ENCODE measurements at places on chromosomes 7 and 10.
A peak's percentile ranks its signal among the peaks of the same experiment; 100 is the strongest.

DNA sequence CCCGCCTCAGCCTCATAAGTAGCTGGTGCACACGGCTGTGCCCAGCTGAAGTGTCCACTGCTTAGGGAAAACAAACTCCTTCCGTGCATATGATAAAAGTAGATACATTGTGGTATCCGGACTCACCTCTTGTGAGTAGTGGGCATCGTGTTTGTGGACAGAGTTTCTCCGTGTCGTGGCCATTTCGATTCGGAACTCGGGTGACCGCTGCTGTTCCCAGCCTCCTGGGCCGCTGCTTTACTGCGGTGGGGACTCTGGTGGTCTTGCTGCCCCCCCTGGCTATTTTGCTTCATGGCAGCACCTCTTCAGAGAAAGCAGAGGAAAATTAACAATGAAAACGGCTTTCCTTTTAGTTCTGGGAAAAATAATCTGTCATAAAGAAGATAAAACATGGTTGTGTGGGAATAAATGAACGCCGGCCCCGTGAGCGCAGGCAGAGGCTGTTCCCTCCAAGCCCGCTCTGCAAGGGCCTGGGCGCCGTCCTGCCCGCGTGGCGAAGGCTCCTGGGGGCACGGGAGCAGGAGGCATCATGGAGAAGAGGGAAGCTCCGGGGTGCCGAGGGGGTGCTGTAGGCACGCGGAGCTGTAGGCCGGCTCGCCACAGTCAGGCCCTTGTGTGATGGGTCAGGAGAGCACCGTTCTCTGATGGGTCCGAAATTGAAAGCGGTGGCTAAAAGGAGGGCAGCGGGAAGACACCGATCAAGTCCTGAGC is 107.4 kb downstream of the ACTR3B start:
- no peak for DNase-seq

- DNase-seq: peak; percentile 79
Observed at GRCh38 chr10:44627591-44628354, 242.9 kb upstream of the CXCL12 start.

- DNase-seq: no peak
Observed at GRCh38 chr7:101586906-101587677, 42.0 kb downstream of the MYL10 start.

DNA sequence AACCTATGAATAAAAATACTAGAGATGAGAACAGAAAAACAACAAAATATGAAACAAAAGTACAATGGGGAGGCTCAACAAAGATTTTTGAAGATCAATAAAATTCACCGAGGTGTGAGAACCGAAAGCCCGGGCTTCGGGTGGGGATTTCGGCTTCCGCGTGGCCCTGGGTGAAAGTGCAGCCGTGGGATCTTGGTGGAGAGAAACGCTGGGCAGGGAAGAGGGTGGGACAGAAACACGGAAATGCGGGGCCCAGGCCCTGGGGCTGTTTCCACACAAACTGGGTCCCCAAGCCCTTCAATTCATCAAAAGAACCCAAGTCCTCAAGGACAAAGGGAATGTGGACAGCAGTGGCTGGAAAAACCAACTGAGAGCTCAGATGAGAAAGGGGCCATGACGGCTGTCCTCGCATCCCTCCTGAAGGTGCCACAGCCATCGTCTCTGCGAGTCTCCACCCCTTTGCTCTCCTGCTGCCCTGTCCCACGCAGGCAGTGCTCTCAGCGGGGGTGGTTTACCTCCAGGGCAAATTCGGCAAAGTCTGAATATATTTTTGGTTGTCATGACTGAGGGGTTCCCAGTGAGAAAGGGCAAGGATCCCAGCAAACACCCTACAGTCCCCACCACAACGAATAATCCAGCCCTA is 19.7 kb downstream of the FOXL3 start:
- DNase-seq: no peak

- no peak for DNase-seq
Observed at GRCh38 chr10:81920213-81920829, 45.3 kb downstream of the NRG3 start.

GRCh38 chr10:17873946-17874345 is 64.8 kb downstream of the MRC1 start:
- no peak for DNase-seq

DNA sequence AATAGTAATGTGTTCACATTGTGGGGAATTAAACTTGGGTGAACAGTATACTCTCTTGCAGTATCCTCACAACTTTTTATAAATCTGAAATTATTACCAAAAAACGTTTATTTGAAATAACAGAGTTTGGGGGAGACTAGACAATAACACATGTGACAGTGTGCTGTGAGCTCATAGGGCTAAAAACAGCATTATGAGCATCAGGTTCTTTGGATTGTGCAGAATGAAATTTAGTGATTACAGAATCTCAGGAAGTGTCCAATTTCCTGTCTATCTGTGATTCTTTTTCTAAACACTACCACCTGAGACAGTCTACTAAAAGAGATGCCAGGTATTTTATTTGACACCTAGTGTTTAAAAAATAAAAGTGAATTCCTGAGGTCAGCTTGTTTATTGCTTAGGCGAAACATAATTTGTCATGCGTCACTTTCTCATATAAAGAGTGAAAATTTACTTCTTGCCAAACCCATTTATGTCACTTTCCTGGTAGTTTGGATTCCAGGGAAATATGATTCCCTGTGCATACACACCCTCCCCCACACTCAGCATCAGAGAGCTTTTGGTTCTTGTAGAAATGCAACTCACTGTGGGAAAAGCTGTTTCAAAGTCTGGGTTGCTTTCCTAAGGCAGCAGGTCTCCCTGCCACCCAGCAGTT is 71.2 kb downstream of the AOAH start:
- peak; percentile 54 for DNase-seq

DNA sequence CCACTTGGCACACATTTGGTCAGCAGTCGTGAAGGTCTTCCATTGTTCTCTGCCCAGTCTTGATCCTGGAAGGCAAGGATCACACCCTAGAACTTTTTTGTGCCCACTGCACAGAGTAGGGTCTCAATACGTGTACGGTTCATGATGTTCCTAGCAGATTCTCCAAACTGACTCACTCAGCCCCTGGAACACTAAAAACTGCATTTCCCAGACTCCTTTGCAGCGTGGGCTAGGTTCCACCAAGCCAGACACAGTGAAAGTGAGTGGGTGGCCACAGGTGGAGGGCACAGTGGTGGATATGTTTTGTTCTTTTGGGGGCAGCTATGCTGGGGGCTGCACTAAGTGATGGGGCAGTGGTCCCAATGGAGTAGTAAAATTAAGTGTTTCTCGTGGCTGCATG is 1.5 kb upstream of the LHPP start:
- no peak for DNase-seq

- DNase-seq: no peak
Observed at GRCh38 chr10:6175329-6176055, 27.2 kb upstream of the PFKFB3 start.

GRCh38 chr10:132668048-132668394 is 117.9 kb downstream of the NKX6-2 start:
- no peak for DNase-seq

GRCh38 chr7:540997-541396 is 21.4 kb upstream of the PDGFA start:
- no peak for DNase-seq

DNA sequence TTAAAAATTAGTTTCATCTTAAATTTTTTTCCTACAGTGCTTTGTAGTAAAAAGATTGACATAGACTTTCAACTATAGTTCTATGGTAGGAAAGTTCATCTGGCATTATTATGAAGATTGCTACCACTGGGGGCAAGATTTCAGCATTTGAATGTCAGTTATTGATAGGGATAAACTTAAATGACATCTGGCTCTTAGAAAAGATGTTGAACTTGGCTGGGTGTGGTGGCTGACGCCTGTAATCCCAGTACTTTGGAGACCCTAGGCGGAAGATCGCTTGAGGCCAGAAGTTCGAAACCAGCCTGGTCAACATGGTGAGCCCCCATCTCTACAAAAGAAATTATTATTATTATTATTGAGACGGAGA is 1.4 kb upstream of the TRA2A start:
- no peak for DNase-seq

GRCh38 chr10:132131581-132132420 is 54.9 kb upstream of the DPYSL4 start:
- DNase-seq: no peak

DNA sequence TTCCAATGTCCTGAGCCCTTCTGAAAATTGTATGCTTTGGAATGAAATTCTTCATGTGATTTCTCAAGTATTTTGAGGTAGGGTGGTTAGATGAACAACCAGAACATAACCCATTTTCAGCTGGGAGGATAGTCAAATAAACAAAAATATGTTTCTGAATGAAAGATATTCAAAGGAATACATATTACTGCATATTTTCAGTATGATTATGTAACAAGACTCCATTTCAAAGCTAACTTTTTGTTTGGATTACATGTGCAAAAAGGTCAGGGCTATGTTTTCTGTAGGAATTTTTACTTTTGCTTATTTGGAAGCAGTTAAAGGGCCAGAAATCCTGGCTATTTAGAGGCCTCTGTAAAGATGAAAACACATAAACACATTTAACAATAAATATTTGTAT is 27.7 kb downstream of the CDK6 start:
- no peak for DNase-seq

DNA sequence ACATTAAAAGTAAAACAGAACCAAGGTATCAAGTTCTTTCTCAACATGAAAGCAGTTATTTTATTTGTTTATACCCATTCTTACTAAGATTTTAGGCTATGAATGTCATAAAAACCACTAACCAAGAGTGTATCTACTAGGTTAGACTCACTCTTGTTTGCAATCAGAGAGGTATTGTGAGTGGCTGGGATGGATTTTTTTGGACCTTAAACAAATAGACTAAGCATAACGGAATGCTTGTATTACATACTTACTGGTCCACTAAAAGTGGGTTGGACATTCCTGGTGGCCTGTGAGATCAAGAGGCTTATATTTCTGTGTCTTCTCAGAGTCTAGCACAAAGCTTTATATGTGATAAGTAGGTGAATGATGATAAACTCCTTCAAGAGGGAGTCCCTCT is 32.6 kb upstream of the CBLL1 start:
- DNase-seq: peak; percentile 56

GRCh38 chr7:79515358-79515757 is 61.9 kb upstream of the MAGI2 start:
- peak; percentile 15 for DNase-seq

GRCh38 chr7:147014286-147014955 is 897.8 kb downstream of the CNTNAP2 start:
- DNase-seq: peak; percentile 3

Data from fibroblast of skin of back (primary cell).